ENCODE measurements at places on chromosomes 11 and 22.

DNA sequence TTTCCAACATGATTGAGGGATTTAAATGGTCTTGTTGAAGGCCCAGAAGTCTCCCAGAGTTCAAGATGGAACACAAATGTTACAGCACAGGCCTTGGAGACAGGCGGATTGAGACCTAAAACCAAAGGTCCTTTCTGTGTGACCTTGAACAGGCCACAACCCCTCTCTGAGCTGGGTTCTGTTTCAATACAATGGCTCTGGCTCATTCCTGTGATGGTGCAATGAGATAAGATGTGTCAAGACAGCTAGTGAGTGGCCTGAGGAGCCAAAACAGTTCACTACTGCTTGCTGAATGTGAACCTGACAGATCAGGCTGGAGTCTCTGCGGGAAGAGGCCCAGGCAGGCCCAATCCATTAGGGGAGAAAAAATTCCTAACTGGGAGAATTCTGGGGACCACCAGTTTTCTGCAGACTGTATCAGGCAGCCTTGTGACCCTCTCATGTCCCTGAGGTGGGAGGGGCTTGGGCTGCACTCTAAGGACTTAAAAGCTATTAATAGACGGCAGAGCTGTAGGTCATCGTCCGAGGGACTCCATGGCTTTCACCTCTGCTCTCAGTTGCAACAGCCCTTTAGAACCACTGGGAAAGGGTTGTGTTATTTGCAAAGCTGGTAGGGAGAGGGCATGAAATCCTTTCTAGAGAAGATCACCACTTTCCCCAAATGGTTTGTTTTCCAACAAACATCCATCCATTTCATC, 126.1 kb upstream of the TEAD1 start:
- DNase-seq = no peak
- H3K4me3 ChIP-seq = no peak overlapping the region
- no peaks in the 10 kb centered on the region for H3K27me3 ChIP-seq
- no peak overlapping the region for H3K27ac ChIP-seq

DNA sequence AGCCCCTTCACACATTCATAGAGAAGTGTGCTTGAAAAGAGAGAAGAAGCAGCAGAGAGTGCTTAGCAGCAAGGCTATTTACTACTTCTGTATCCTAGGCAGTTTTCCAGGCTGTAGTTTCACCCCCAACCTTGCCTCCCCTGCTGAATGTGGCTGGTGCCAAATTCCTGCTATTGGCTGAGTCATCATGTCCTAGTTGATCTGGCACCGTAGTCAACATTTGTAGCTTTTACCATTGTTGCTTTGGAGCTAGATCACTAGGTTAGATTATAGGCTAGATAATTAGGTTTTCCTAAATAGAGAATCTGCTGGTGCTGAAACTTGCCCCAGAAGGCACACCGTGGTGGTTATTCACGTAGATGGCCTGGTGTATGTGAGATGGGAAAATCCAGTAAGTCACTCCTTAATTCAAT, 32.7 kb downstream of the ARHGAP42 start:
- peak overlapping the region; percentile 10 for H3K4me3 ChIP-seq
- no peaks in the 10 kb centered on the region for H3K36me3 ChIP-seq
- peak; percentile 94 for DNase-seq

GRCh38 chr11:86453290-86454030, 78.8 kb downstream of the CCDC81 start:
- H3K27me3 ChIP-seq = no peaks in the 10 kb centered on the region
- no peak for DNase-seq
- H3K4me1 ChIP-seq = peaks cover 9% of the 10 kb centered on the region
- no peaks in the 10 kb centered on the region for H3K36me3 ChIP-seq

GRCh38 chr22:23786261-23786710, 480 bp upstream of the SMARCB1 start:
- H3K27me3 ChIP-seq = no peaks in the 10 kb centered on the region
- H3K4me3 ChIP-seq = peak overlapping the region; percentile 95
- H3K27ac ChIP-seq = peak overlapping the region; percentile 96
- DNase-seq = no peak

- no peak overlapping the region for H3K4me3 ChIP-seq
- no peak for DNase-seq
- H3K36me3 ChIP-seq = no peaks in the 10 kb centered on the region
- no peaks in the 10 kb centered on the region for H3K4me1 ChIP-seq
- 0 out of 2 replicates have a peak, but pooled peaks cover 2% of the 10 kb centered on the region for H3K27me3 ChIP-seq
Observed at GRCh38 chr11:76276046-76276780, 69.9 kb upstream of the WNT11 start.

DNA sequence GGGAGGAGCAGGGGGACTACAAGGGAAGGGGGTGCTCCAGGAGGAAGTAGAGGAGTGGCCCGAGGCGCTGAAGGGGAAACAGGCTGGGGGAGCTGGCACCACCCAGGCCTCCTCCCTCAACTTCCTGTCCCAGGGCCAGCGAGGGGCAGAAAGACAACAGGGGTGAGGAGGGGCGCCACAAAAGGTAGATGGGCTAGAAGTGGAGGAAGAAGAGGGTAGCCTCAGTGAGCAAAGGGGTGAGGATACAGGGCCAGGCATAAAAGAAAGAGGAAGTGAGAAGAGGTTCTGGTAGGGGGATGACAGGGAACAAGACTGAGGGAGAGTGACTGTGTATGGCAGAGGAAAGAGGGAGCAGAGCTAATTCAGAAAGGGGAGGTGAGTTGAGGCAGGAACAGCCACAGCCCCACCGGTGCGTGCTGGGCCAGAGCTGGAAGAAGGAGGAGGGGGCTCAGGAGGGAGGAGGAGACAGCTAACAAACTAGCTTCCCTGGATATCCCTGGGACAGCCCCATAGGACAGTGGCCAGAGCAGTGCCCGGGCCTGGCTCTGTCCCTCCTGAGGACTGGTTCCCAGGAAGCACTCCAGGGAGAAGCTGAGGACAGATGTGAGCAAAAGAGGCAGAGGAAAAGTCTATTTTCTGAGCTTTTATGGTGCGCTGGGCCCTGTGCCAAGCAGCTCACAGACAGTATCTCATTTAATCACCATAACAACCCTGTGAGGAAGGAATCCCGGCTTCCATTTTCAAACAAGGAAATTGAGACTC, 8.5 kb downstream of the DCHS1 start:
- DNase-seq = no peak
- no peak overlapping the region for H3K4me3 ChIP-seq
- H3K27me3 ChIP-seq = peaks cover 42% of the 10 kb centered on the region
- H3K36me3 ChIP-seq = no peaks in the 10 kb centered on the region

DNA sequence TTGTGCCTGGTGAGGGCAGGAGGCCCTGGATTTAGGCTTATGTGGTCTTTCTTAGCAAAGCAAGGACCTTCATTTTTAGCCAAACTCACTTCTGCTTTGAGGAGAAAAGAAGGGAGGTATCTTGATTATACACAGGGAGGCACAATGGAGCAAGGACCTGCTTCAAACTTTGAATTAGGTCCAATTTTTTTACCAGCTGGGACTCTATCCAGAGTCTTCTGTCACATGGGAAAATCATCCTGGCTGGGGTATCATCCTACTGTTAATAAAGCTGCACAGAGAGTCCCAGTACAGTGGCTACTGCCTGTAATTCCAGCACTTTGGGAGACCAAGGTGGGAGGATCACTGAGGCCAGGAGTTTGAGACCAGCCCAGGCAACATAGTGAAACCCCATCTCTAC, 87.8 kb downstream of the CWC15 start:
- no peak overlapping the region for H3K4me3 ChIP-seq
- H3K27ac ChIP-seq = peak overlapping the region; percentile 33
- peak; percentile 44 for DNase-seq
- H3K4me1 ChIP-seq = peaks cover 30% of the 10 kb centered on the region
- no peaks in the 10 kb centered on the region for H3K27me3 ChIP-seq
- 0 out of 2 replicates have a peak, but pooled peaks cover 3% of the 10 kb centered on the region for H3K36me3 ChIP-seq

- no peaks in the 10 kb centered on the region for H3K27me3 ChIP-seq
- no peak overlapping the region for H3K4me3 ChIP-seq
- no peak for DNase-seq
- no peaks in the 10 kb centered on the region for H3K36me3 ChIP-seq
- no peak overlapping the region for H3K27ac ChIP-seq
- H3K4me1 ChIP-seq = no peaks in the 10 kb centered on the region
Observed at GRCh38 chr11:10107497-10107896, 186.5 kb downstream of the SBF2 start.

DNA sequence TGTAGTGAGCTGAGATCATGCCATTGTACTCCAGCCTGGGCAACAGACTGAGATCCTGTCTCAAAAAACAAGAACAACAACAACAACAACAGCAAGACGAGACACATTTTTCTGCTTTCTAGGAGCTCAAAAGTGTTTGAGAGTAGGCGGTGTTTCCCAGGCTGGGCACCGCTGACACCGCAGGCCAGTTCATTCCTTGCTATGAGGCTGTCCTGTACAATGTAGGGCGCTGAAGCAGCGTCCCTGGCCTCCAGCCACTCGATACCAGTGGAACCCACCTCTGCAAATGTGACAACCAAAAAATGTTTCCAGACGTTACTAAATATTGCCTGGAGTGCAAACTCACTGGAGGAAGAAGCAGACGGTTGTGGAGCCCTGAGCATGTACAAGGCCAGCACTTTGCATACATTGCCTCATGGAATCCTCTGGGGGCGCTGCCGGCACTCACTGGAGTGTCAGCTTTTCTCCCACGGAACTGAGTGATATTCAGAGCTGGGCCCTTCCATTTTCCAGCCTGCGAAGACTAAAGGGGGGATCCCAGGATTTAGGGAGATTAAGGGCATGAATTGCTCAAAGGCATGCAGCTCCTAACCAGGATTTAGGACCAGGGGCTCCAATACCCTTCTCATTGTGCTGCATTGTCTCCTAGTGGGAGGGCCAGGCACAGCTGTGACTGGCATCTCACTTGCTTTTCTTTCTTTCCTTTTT, 5.8 kb upstream of the MIEF1 start:
- H3K27me3 ChIP-seq = no peaks in the 10 kb centered on the region
- H3K4me1 ChIP-seq = peaks cover 16% of the 10 kb centered on the region
- no peak overlapping the region for H3K4me3 ChIP-seq
- H3K36me3 ChIP-seq = no peaks in the 10 kb centered on the region
- DNase-seq = peak; percentile 51

- DNase-seq = no peak
- H3K4me1 ChIP-seq = no peaks in the 10 kb centered on the region
- H3K4me3 ChIP-seq = no peak overlapping the region
- no peak overlapping the region for H3K27ac ChIP-seq
- H3K27me3 ChIP-seq = peaks cover 60% of the 10 kb centered on the region
- no peaks in the 10 kb centered on the region for H3K36me3 ChIP-seq
Observed at GRCh38 chr11:64485074-64485473, 105.9 kb upstream of the SLC22A12 start.

GRCh38 chr11:77102246-77103210, at the start of gene OMP:
OMP (plus strand) TSS chr11:77102840; CDS start chr11:77102840, 0 bp downstream.
- peaks cover 18% of the 10 kb centered on the region for H3K4me1 ChIP-seq
- no peak within 1 kb of the TSS for H3K27ac ChIP-seq
- H3K4me3 ChIP-seq = no peak within 1 kb of the TSS
- DNase-seq = no peak
- H3K36me3 ChIP-seq = no peaks in the 10 kb centered on the region

GRCh38 chr11:69497221-69497787, 15.8 kb downstream of the LINC01488 start:
- no peak overlapping the region for H3K4me3 ChIP-seq
- DNase-seq = peak; percentile 90
- no peaks in the 10 kb centered on the region for H3K27me3 ChIP-seq
- no peaks in the 10 kb centered on the region for H3K36me3 ChIP-seq

DNA sequence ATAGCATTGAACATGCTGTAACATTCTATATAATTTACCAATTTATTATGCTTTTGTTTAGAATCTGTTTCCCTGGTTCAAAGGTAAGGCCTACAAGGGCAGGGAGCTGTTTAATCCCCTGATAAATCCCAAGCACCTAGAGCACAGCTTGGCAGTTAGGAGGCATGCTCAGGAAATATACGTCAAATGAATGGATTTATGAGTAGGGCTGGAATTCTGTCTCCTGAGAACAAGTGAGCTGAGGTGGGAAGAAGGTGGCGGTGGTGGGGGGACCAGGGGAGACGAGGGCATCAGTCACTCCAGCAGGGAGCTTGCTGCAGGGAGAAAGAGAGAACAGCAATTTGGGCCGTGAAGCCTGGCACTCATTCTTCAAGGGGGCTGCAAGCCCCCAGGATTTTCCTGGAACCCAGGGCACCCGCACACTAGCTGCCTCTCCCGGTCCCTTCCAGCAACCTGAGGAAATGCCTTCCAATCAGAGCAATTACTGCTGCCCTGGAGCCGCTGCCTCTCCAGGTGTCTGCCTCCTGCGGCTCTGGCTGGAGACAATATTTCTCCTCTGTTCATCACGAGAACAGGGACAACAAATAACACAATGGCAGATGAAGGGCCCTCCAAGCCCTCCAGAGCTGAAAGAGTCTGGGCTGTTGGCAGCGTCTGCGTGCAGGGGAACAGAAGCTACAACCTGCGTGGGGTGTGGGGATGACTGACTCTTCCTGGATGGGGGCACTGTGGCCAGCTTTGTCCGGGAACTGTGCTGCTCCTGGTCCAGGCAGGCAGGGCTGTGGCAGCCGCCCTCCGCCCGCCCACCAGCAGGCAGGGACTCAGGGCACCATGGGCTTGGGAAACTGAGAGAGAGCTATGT, 233.4 kb downstream of the ST3GAL4 start:
- H3K27me3 ChIP-seq = peaks cover 25% of the 10 kb centered on the region
- DNase-seq = no peak
- H3K4me3 ChIP-seq = no peak overlapping the region
- H3K27ac ChIP-seq = no peak overlapping the region

- H3K27me3 ChIP-seq = peaks cover 62% of the 10 kb centered on the region
- DNase-seq = no peak
- H3K4me3 ChIP-seq = no peak overlapping the region
- no peak overlapping the region for H3K27ac ChIP-seq
- H3K36me3 ChIP-seq = no peaks in the 10 kb centered on the region
- H3K4me1 ChIP-seq = no peaks in the 10 kb centered on the region
Observed at GRCh38 chr11:119794756-119795155, 65.8 kb upstream of the NECTIN1 start.

- H3K27me3 ChIP-seq = no peaks in the 10 kb centered on the region
- peaks cover 21% of the 10 kb centered on the region for H3K4me1 ChIP-seq
- no peak for DNase-seq
- no peak overlapping the region for H3K4me3 ChIP-seq
- H3K27ac ChIP-seq = no peak overlapping the region
Observed at GRCh38 chr11:76077575-76078150, 128.6 kb downstream of the WNT11 start.

DNA sequence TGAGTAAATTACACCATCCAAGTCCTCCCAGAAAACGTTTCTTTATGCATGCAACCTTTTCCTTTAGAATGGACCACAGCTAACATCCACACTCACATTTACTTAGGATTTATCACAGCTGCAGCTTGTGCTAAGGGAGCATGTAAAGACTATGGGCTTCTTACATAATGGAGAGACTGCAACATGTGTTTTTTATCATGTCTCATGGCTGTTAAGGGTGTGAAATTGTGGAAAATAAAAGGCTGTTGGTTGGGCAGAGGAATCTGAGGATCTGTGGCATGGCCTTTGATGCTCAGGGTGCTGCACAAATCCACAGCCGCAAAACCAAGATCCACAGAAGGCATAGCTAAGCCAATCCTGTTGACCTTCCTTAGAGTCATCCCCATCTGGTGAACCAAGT, 112.0 kb upstream of the MTNR1B start:
- H3K27ac ChIP-seq = no peak overlapping the region
- H3K36me3 ChIP-seq = no peaks in the 10 kb centered on the region
- H3K4me1 ChIP-seq = no peaks in the 10 kb centered on the region
- no peak overlapping the region for H3K4me3 ChIP-seq
